ENCODE measurements at places on chromosomes 11 and 22.

DNA sequence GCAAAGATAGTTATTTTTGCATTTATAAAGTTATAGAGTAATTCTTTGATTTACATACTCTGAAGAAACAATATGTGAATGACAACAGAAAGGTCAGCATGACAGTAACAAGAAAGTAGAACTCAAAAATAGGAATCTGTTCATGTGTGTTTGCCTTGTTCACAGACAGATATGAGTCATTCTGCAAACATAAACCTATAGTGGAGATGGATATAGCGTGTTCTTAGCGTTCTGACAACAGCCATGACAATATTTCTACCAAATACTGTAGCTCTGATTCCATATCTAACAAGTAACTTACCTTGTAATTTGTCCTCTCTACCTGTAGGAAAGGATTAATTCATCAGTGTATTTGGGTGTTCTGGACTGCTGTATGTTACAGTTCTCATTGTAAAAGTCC lies 208.5 kb upstream of the MTMR2 start:
- no peak for DNase-seq

- DNase-seq = no peak
Measured at GRCh38 chr22:45905924-45906865, 70.8 kb downstream of the WNT7B start.

DNA sequence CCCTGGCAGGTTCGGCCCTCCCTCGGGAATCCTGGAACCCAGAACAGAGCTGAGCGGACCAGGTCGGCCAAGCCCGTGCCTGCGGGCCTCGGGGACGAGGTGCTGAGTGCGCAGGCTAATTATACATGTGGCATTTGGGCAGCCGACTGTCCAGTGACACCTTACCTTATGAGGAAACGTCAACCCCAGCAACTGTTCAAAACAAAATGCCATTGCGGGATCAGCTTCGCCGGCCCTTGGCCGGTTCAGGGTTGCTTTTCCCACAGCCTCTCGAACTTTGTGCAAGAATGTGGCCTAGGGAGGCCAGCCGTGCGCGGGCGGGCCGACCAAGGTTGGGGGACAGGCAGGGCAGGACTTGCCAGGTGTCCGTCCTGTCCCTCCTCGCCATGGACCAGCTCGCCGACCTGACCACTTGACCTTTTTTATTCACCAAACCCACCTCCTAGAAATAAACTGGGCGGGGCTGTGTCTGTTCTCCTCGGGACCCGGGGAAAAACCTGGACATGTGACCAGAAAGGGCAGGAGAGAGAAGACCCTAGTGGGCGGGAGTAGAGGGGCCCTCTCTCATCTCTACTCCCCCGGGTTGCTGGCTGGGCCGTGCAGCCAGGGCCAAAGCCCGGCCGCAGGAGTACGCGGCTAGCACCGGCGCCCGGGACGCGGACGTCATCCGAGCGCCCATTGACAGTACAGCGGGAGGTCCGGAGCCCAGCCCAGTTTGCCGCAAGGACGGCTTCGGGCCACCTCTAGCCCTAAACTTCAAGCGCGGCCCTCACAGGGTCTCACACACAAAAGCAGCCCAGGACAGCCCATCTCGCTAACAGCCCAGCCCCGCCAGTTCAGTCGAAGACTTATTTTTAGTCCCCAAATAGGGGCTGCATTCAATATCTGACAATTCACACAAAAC lies 134.3 kb upstream of the C11orf58 start:
- DNase-seq = no peak

GRCh38 chr22:45814198-45814597 lies 142.6 kb downstream of the ATXN10 start:
- no peak for DNase-seq

GRCh38 chr11:72676861-72677341 lies 2.7 kb upstream of the PDE2A start:
- DNase-seq = peak; percentile 64

- no peak for DNase-seq
Measured at GRCh38 chr11:75413864-75414263, 14.5 kb downstream of the RPS3 start.

- no peak for DNase-seq
Measured at GRCh38 chr11:17391493-17392355, 3.3 kb upstream of the KCNJ11 start.

- no peak for DNase-seq
Measured at GRCh38 chr11:108931168-108931567, 266.3 kb downstream of the DDX10 start.

GRCh38 chr11:120122924-120123683 lies 14.8 kb downstream of the TRIM29 start:
- DNase-seq = no peak

- DNase-seq = no peak
Measured at GRCh38 chr11:45187375-45187774, 40.9 kb downstream of the PRDM11 start.

DNA sequence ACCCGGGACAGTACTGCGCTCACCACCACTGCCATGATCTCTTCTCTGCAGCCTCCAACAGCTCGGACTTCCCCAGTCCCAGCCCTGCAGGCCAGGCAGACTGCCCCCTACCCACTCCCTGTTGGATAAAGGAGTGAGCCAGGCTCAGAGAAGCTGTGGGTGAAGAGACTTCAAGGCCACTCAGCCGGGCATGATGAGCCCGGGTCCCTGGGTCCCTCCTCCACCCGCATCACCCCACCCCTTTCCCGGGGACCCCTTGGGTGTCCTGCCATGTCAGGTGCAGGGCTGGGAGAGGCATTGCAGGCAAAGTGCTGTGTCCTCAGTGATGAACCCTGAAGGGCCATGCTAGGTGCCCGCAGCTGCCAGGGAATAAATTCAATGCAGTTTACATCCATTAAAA lies 14.5 kb downstream of the LSP1 start:
- DNase-seq = no peak

DNA sequence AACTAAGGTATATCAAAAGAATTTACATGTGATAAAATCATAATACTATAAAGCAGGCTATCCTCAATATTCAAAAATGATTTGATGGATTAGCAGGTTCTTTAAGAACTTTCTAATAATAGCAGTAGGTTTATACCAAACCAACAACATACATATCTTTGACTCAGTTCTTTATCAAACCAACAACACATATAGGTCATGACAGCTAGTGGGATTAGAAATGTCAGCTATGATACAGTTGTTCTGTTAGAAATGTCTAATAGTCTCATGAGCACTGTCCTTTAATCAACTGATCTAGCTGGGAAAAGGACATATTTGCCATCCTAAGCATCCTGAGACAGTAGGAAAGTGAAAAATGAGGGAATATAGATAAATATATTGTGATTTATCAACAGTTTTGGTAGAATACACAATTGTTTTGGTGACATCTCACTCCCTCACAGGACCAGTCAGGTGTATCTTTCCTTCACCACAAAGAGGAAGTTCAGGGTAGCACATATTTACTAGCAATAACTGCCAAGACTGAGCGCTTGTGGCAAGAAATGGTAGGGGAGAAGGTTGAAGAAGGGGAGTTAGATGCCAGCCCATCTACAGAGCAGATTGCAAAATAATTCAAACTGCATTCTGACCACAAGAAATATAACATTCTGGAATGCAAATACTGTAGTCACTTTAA lies 90.8 kb upstream of the APOA1 start:
- DNase-seq = no peak

DNA sequence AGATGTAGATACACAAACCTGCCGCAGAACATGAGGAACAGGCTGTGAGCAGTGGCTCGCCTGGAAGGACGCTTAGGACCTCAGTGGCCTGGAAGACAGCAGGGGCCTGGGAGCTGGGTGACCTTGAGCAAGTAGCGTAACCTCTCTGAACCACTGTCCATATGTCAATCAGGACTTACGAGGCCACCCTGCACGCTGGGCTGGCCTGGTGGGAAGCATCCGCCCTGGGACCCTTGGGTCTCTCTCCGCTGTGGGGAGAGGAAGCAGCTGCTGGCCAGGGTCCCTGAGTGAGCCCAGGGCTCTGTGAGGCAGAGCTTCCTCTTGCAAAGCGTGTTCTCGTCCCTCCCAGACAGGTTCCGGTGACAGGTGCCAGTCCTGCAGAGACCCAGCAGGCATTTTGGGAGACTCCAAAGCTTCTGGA lies 14.0 kb upstream of the EHD1 start:
- no peak for DNase-seq

GRCh38 chr11:75100314-75100713 lies 3.6 kb upstream of the OR2AT4 start:
- DNase-seq = peak; percentile 18

DNA sequence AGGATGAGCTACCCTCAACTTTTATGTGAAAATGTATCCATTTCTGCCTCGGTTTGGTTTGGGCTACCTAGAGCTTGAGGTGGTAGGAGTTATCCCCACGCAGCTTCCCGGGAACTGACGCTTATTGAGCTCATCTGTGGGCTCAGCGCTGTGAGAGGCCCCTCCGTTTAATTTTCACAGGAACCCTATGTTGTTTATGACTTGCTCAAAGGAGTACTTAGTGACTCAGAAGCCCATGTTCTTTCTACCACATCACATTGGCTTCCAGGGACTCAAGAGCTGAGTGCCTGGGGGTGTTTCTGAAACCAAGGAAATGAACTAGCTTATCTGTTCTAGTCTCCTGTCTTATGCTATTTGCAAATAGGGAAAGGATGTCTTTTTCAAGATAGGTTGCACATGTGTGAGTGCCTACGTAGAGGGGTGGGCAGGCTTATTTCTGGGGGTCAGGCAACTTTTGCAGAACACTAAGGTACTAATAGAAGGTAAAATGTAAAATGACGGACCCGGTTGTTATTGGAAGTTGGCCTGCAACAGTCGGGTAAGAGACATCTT lies 40.5 kb downstream of the MICAL2 start:
- peak; percentile 48 for DNase-seq

DNA sequence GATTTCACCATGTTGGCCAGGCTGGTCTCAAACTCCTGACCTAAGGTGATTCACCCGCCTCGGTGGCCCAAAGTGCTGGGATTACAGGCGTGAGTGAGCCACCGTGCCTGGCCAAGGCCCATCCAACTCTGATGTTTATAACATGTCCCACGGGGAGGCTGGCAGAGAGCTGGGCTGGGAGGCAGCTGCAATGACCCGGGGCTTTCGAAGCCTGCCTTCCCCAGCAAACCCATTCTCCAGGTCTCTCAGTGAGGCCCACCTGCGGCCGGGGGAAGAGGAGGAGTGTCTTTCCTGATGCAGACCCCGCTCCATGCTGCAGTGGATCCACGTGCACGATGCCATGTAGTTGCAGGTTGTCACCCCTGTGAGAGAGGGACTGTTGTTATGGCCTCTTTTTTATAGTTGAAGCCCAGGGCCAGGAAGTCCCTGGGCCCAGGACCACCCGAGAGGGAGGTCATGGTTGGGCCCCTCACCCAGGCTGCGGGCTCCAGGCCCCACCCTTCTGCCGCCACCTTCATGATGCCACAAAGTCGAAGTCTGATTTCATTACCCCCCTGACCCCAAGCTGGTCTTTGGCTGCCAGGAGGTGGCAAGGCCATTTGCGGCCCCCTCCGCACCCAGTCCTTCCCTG lies 38.3 kb downstream of the KCNJ4 start:
- no peak for DNase-seq

- no peak for DNase-seq
Measured at GRCh38 chr22:36816636-36817524, at the start of gene PVALB. PVALB (minus strand) TSS chr22:36817035; CDS start chr22:36817005, 30 bp downstream.

GRCh38 chr11:14237444-14237961 lies 121.5 kb downstream of the RRAS2 start:
- no peak for DNase-seq

DNA sequence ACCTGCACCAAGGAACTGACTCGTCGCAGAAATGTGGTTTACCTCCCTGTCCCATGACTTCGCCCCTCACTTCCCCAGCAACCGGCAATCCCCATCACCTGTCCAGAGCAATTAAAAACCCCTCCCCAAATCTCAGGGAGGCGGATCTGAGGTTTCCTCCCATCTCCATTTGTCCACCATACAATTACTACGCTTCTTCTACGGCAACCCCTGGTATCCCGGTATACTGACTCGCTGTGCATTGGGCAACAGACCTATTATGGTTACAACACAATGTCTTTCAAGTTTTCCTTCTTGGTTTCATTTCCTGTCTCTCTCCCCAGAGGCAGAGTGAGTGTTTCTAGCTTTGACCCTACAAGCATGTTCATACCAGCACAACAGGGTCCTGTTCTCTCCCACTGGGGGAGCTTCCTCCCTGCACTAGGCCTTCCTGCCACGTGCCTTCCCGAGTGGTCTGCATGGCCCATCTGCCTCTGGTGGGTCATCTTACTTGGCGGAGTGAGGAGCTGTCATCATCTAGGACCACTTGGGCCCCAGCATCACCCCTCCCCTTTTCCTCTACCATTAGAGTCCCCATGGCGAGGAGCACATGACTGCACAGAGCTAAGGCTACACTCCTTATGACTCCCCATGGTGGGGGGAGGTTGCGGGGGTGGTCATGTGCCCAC lies 30.3 kb upstream of the NAP1L4 start:
- no peak for DNase-seq

GRCh38 chr11:121717296-121717695 lies 264.5 kb upstream of the SORL1-AS1 start:
- DNase-seq = no peak

- DNase-seq = no peak
Measured at GRCh38 chr11:59198726-59199125, 14.0 kb downstream of the MPEG1 start.

- DNase-seq = no peak
Measured at GRCh38 chr11:70082829-70083228, 4.7 kb downstream of the ANO1 start.

DNA sequence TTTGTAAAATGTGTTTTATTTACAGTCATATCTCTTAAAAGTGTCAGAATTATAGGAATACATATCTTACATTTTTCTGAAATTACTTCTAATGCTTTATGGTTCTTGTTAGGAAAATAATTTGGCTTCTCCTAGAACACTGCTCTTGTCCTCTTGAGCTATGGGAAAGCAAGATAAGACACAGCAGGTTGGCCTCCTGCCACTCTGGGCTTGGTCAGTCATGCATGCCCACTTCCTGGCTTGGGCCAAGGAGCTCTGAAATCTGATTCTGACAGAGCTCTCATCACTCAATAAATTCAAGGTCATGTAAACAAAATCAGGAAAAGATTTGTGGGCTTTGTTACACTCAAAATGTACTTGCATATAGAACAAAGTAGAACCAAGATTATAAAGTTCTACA lies 1036.0 kb downstream of the OPCML start:
- no peak for DNase-seq

DNA sequence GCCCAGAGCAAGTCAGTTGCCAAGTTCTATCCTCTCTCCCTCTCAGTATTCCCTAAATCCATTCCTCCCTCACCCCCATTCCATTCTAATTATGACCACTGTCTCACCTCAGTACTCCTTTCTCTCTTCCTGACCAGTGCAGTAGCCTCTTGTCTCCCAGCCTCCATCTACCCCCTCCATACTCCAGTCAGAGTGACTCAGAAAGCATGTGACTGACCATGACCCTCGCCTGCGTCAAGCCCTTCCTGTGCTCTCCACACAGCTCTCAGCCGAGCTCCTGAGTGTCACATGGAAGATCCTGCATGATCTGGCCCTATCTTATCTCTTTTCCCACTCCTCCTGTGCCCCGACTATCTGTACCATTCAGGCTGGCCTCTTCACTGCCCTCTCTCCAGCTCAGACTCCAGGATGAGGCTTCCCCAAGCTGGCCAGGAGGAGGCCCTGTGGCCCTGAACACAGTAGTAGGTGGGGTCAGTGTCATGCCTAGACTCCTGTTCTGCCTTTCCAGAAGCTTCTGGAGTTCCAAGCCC lies 42.6 kb downstream of the NEU3 start:
- DNase-seq = no peak

GRCh38 chr11:7418906-7419305 lies 66.4 kb upstream of the OLFML1 start:
- no peak for DNase-seq

GRCh38 chr11:70551351-70552166 lies 153.2 kb downstream of the CTTN start:
- no peak for DNase-seq

- no peak for DNase-seq
Measured at GRCh38 chr11:76339221-76339620, 41.7 kb downstream of the THAP12 start.
